Liver (tissue), 10 donors: ENCODE measurements at places on chromosomes 2 and 18.

DNA sequence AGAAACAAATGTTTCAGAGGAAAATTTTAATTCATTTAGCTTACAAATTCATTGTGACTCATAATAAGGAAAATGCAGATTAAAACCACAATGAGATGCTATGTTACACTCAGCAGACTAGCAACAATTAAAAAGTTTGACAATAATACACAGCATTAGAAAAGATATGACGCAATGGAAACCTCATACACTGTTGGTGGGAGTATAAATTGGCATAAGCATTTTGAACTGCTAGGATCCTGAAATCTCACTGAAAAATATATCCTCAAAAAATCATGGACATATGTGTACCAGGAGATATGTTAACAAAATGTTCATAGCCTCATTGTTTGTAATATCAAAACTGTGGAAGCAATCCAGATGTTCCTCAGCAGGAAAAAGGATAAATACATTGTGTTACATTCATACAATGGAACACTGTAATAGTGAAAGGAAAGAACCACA, 13.7 kb downstream of the CALCRL start:
- DNase-seq: no peak

DNA sequence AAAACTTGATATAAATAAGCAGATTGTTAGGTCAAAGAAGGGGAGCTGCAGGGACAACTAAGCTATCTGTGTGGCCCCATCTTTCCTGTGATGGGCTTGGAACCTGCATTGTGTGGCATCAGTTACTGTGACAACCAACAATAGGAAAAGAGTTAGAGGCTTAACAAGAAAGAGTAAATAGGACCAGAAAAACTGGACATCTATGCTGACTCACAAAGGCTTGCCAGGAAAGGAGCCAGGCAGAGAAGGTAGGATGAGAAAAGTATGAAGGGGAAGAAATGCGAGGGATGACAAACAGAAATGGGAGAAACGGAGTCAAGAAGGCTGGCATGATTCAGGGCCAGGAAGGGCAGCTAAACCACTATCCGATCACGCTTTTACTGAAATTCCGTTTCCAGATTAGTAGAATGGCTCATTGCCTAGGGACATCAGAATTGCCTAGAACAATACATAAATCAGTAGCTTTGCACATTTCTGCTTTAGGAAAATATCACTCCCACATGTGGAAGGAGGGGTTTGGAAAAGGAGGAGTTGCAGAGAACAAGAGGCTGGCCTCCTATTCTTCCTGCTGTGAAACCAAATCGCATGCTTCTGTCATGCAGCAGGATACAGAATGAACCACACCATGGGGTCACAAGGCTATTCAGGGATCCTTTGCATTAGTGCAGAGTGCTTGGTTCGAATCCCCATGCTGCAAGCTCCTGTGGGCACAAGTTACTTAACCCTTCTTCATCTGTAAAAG, 7.3 kb downstream of the PLA2R1 start:
- DNase-seq: no peak

- no peak for DNase-seq
Measured at GRCh38 chr2:239315308-239315707, 85.5 kb downstream of the HDAC4 start.

DNA sequence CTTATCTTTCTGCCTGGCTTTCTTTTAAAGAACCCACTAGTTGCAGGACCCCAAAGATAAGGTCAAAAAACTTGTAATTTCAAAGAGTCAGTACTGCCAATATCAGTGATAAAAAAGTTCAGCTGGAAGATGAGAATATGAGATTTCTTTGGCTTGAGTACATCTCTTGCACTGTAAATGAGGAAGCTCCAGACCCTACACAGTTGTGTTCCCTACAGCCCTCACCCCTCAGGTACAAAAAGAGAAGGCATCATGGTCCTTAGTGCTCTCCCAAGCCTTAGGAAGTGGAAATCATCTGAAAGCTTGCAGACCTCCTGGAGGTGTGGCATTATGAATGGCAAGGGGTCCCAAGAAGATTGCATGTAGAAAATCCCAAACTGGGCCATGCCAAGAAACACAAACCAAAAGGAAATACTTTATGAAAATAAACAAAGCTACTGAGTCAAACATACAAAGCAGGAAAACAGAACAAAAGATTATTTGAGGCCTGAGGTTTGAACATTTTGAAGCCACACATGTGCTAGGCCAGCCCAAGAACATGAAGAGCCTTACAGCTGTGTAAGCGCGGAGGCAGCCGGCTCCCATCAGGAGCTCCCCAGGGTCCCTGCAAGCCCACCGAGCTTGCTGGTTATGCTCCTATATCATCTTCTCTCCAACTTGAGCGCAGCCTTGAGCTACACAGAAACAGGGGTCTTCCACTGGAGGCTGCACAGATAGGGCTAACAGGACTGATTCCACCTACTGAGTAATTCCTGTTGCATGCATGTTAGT, 217.0 kb downstream of the OSR1 start:
- DNase-seq: no peak

GRCh38 chr2:15890124-15890754, 50.1 kb upstream of the MYCN start:
- DNase-seq: no peak

DNA sequence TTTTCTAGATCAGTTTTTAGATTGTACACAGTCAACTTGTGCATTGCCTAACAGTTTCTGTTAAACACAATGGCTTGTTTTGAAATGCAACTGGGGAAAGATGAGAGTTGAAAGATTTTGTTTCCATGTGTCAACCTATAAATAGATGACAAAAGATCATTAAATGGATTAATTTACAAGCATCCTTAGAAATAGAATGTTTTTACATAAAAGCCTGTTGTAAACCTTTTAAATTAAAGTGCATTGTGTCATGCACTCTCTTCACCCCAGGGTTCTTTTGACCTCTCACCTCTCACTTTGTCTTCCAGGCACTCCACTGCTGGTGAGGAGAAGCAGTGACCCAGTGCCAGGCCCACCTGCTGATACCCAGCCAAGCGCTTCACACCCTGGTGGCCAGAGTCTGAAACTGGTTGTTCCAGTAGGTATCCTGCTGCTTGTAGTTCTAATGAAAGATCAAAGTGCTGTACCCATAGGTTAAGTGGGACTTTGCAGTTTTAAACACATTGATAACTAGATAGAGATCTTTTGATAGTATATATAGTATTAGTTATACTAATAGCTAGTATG, 502.1 kb downstream of the PARD3B start:
- no peak for DNase-seq

DNA sequence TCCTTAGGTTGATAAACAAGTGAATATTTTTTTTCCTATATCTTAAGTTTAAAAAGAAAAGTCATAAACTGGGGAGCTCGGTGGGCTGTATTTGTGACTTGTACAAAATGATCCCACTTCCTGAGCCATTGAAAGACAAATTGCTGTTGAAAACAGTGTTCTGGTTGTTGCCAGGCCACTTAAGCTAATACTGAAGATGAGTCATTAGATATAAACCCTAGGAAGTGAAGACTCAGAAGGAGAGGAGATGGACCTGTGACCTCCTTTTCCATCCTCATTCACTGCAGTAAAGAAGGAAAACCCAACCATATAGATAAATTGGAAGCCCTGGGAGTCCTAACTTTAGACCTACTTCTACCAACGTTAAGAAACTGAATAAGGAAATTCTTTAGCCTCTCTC, 46.2 kb upstream of the SERPINE2 start:
- no peak for DNase-seq

DNA sequence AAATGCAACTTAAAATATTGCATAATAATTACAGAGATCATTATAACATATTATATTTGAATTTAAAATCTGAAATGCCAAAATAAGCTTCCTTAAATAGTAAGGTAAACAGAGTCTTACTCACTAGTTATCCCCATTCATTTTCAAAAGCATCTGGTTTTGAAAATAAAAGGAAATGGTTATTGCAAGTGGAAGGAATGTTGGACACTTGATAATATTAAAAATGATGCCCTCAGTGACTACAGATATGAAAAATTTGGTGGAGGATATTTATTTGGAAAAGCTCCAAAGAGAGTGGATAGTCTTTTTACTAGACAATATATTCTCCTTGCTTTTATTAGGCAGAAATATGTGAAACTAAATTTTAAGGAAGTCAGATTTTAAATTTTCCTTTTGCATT, 39.7 kb downstream of the CDH19 start:
- no peak for DNase-seq

DNA sequence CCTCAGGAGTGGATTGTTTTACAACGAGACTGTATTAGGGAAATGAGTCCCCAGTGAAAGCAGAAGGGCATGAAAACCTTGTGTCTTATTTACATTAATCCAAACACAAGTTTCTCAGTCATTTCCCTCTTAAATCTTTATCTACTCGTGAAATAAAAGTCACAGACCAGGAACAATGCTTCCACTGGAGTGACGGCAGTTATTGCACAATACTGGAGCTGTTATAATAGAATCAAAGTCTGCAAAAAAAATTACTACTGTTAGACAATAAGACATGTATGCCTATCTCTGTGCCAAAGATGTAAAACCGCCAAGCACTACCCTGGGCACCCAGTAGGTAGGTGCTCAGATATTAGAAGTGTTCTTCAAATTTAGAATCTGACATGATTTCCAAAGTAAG, 375.5 kb downstream of the ZNF521 start:
- DNase-seq: no peak

- no peak for DNase-seq
Measured at GRCh38 chr2:38590053-38590452, 12.7 kb downstream of the HNRNPLL start.

DNA sequence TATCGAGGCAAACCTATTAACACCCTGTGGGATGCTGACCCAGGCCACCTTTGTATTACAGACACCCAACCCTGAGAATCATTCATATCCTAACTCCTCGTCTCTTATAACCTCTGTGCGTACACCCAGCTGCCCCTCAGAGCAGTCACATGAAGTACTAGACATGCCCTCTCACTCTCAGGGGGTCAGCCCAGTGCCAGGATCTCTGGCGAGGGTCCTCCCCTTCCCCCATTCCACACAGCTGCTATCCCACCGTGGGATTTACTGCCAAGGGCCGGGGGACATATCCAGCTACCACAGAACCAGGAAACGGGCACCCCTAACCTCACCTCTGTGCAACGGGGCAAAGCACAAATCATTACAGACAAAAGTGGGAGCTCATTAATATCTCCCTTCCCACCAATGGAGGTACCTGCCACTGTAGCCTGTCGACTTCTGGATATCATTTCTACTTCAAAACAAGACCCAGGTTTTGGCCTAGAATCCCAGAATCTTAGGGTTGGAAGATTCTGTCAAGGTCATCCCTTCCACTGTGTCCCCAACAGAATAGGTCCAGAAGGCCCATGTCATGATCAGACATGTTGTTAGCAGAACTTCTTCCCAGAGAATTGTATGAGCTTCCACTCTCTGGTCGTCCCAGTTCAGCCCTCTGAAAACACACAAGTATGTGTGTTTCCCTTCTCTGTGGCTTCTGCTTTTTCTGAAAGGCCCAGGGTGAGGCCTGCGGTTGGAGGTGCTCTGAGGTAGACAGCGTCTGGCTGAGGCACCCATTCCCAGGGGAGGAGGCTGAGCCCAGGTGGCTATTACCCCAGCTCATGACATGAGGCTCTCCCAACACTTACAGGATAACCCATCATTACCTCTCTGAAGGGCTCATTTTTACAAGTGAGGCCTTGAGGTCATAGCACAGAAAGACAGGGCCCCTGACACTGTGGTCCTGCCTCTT, 1.7 kb downstream of the TMBIM1 start:
- DNase-seq: peak; percentile 49
